Germinal center (tissue), 1 donor: ENCODE measurements at places on chromosomes 4 and X.

- no peak for DNase-seq
Measured at GRCh38 chr4:76955182-76955581, 5.6 kb downstream of the SEPTIN11 start.

DNA sequence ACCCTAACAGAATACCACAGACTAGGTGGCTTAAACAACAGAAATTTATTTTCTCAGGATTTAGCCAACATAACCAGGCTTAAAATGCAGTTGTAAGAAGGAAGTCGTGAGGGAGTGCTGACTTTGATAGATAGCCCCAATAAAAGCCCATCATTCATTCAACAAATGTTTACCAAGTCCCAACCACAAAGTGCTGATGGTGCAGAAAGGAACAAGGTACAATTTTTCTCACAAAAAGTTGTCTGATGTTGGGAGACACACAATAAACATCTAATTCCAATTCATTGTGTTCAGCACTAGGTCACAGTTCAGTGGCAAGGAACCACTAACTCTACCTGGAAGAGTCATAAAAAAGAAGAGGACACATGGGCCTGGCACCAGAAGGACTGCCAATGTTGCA lies 42.2 kb downstream of the AKAP4 start:
- DNase-seq = no peak

DNA sequence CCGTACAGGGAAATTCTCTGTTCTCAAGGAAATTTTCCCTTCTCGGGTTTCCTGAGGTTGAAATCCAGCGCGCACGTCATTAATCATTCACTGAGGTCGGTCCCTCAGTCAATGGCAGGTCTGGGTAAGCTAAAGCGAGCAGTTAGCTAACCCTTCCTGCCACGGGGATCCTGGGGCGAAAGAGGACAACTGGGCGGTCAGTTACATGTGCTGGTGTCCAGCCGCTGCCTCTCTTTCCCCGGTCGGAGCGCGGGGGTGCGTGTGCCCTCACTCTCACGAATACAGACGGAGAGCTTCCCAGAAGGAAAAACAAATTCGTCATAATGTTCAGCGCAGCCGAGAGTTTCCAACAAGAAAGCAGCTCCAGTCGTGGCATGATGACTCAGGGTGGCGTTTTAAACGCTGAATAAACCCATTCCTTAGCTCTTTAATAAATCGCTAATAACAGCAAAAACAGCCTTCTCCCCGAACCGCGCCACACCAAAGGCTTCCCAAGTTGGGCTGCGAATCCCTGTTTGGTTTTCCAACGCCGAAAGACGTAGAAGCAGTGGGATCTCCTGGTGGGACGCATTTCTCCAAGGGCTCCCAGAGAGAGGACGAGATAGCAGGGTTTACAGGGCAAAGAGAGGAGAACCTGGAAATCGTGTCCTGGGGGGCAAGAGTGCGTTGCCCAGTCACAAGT lies 752 bp upstream of the FGF5 start:
- DNase-seq = no peak

DNA sequence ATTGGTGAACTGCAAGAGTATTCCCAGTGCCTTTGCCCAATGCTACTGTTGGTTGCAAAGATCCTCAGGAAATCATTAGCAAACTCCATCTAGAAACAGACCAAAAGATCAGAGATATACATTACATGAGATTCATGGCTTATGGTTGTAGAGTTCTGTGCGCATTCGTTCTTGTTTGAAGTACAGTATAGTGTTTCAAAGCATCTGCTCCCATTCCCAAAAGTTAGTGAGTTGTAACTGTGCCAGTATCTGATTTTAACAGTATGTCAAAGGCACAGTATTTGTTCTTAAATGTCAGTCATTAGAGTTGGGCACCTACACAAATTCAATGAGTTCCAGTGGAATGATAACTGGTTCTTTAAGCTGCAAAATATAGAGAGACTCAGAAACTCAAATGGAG lies 314.7 kb upstream of the ATOH1 start:
- DNase-seq = no peak

DNA sequence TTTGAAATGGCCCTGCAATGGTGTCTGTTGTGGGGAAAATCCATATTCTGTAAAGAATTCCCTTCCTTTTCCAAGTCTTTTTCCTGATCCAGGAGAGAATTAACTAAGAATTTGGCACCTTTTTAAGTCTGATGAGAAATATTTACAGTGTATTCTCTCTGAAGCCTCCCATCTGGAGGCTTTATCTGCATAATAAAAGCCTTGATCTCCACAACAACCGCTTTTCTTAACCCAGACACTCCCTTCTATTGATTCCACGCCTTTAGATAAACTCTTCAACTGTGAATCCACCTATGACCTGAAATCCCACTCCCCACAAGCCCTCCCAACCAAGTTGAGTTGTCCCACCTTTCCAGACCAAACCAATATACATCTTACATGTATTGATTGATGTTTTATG lies 43.1 kb upstream of the TMPRSS11E start:
- DNase-seq = no peak

DNA sequence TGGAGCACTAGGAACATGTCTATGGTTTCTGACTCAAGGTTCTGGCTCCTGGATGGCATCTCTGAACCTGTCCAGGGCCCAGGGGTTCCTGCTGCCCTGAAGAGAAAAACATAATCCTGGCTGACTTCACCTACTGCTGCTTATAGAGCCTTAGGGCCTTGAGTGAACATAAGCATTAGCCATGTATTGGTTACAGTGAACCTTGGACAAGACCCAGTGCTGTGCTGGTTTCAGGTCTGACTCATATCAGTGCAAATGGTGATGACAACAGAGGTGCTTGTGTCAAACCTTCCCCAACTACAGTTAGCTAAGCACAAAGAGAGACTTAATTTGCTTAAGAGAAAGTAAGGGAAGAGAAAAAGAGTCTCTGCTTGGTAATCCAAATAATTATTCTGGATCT lies 1047.2 kb downstream of the GLUD2 start:
- DNase-seq = no peak

- DNase-seq = no peak
Measured at GRCh38 chrX:130109429-130110378, 593 bp downstream of the ELF4 start.

DNA sequence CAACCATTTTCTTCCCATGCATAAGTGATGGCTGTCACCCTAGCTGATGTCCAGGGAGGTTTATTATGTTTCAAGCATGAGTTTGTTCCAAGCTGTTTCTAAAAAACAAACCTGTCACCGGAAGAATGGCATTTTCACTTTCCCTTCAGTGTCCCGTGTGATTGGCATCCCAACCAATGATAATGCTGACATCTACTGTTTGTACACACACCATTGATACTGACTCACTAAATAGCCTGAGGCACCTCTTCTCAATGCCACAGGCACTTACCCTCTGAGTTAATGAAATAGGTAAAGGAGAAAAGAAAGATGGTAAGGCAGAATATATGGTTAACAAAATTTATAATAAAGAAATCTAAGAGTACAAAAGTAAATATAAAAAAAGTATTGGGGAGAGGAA lies 23.1 kb upstream of the VCX2 start:
- no peak for DNase-seq

- DNase-seq = no peak
Measured at GRCh38 chr4:93960450-93960849, 131.9 kb downstream of the ATOH1 start.

DNA sequence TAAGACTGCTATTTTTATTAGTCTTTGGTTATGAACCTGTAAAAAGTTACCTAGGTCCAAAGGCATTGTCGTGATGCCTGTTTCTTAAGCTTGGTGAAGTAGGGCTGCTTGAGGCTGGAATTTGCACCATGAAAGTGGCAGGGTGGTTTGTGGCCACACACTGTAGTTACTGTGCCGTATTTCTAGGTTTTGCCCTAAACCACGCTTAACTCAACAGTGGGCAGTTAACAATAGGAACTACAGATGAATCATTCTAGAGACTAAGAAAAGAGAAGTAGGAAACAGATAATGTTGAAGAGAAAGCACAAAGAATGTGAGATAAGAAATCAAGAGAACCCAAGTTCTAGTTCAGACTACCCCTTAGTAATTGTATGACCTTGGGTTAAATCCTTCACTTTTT lies 11.5 kb downstream of the ETNPPL start:
- no peak for DNase-seq

DNA sequence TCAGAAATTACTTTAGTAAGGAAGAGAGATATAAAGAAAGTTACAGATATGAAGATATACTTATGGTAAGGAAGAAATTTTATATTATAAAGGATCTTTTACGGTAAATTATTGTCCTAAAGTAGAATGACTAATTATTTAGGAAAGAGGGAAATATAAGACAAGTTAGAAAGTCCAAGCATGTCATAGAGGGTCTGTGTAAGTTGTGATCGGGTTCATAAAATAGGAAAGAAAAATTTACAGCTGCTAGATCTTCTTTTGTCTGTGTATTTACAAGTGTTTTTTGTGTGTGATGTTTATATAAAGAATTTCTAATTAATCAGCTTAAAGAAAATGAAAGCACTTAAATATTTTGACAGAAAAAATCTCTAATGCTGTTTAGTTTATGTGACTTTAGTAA lies 1054.9 kb upstream of the DIAPH2 start:
- no peak for DNase-seq

GRCh38 chr4:2994917-2995316 lies 31.5 kb downstream of the GRK4 start:
- DNase-seq = no peak

GRCh38 chrX:14899607-14900006 lies 26.4 kb downstream of the MOSPD2 start:
- DNase-seq = no peak

DNA sequence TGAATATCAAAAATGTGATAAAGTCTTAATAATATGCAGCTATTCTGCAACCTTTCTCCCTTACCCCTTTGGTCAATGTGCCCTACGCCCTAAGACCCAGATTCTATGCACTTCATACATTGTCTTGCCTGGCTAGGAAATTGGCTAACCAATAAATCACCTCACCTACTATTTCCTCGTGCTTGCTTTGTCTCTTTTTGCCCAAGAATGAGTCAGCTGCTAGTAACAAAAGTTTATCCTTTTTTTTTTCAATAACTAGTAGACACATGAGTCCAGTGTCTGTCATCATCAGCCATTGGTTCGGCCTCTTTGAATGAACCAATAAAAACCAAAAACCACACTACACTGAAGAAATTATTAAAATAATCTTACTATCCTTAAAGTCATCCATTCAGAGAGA lies 387.1 kb downstream of the PPP3CA start:
- no peak for DNase-seq

DNA sequence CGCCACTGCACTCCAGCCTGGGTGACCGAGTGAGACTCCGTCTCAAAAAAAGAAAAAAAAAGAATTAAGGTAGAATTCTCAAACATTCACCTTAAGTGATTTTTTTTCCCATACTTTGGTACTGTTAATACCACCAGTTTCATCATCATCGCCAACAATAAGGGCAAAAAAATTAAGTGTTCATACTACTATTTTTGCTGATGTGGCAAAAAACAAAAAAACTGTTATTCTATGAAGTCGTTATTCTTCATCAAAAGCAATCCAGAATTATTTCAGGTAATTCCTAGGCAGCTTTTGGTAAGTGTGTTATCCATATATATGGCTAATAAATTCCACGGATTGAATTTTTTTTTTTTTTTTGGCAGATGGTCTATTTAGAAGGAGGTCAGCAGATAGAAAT lies 85.7 kb downstream of the KCNIP4 start:
- no peak for DNase-seq

DNA sequence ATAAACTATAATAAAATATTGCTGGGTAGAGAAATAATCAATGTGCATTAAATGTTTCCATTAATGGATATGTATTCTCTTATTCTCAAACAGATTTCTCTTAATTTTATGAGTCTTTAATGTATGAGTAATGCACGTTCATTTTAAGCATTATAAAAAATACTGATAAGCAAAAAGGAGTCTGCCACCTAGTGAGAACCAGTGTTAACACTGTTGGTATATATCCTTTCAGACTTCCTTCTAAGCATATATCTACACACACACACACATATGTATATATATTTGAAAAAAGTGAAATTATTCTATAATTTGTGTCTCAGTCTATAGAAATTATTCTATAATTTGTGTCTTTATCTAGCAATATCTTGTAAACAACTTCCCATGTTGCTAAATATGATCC lies 49.9 kb upstream of the MTMR1 start:
- DNase-seq = no peak
